GM06990 (cell line): ENCODE measurements at places on chromosomes 5 and 9.
A peak's percentile ranks its signal among the peaks of the same experiment; 100 is the strongest.

GRCh38 chr5:158976035-158976434, 123.7 kb downstream of the EBF1 start:
- no peak for DNase-seq

- DNase-seq, result no peak
These were observed 2.8 kb downstream of the TMEM171 start for GRCh38 chr5:73122875-73123810.

GRCh38 chr5:61303346-61303745, 28.7 kb upstream of the ZSWIM6 start:
- DNase-seq, result no peak

DNA sequence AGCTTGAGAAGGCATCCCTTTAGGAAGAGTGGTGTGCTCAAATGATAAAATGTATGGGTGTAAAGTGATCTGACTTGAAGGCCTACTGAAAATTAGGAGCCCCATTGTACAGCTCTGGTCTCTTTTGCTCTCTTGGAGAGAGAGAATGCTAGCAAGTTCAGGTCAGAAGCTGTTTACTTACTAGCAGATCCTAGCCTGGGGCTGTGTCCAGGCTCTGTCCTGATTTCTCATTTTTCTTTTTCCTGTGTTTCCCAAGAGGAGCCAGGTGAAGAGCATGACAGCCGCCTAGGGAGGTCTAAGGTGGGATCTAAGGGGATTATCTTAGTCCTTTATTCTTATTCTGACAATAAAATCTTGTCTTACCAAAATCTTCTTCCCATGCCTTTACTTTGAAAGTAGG, 272.8 kb downstream of the NNT start:
- no peak for DNase-seq

DNA sequence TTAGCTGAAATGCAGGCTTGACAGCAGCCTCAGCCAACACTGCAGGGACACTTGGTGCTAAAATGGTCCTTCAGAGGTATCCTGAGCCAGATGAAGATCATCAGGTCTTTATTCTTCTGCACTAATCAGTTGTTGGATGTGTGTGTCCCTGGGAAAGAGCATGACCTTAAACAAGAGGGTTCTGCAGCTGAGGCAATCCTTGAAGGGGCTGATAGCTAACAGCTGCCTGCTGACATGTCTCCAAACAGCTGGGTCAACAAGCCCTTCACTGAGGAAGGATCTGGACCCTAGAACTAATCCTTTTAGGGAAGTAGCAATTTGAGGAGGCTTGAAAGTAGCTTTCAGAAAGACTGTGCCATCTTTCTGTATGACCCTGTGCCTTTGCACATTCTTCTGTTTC, 376.3 kb upstream of the ACTBL2 start:
- no peak for DNase-seq

GRCh38 chr5:28415791-28416443, 1377.5 kb upstream of the CDH9 start:
- DNase-seq, result no peak

- DNase-seq, result no peak
These were observed 71.2 kb upstream of the COX7C start for GRCh38 chr5:86546582-86546981.

DNA sequence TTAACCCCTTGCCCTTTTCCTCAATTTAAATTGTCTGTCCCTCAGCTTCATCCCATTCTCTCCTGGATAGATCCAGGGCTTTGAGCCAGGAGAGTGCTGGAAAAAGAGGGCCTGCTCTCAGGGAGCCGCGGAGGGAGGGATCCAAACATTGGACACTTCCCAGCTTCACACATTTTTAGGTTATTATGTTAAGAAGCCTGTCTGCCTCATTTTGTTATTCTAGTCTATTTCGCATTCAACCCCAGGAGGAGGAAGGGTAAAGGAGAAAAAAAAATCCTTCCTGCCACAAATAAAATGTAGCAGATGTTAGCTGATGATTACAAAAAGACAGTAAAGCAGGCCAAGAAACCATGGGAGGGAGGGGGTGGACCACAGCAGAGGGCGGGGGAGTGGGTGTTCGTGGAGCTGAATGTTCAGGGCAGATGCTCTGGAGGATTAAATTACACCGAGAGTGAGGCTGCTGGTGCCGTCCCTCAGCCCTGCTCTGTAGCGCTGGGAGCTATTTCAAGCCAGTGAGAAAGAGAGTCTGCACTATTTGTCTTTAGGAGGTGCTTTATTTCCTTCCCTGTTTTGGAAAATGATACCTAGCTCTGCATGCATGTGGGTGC, 60.6 kb upstream of the ZFR start:
- no peak for DNase-seq

DNA sequence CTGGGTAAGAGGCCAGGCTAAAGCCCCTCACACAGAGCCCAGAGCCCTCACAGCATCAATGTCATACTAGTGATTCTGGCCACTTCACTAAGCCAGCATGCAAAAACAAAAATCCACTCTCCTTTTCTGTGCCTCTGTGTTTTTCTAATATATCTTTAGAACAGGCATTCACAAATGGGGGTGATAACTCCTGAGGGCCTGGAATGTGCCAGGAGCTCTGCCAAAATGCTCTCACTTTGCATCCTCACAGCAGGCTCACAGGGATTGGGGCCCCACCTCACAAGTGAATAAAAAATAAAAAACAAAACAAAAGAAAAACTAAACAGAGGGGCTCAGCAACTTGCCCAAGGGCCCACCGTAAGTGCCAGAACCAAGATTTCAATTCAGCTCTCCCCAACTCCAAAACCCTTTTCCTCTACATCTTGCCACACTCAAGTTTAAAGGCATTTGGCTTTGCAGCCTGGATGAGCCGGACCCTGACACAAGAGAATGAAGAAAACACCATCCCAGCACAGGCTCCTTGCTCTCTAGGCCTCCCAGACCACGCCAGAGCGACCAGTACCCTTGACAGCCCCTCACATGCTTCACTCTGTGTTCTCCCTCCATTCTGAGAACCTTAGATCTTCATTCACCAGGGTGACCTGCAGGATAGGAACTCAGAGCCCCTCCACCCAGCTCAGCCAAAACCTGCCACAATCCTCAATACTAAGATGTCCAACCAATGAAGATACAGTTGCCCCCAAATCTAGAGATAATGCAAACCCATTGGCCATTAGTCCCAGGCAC, 51.3 kb downstream of the SAXO1 start:
- no peak for DNase-seq

GRCh38 chr9:136117291-136117915, 1.3 kb downstream of the TMEM250 start:
- peak; percentile 58 for DNase-seq

DNA sequence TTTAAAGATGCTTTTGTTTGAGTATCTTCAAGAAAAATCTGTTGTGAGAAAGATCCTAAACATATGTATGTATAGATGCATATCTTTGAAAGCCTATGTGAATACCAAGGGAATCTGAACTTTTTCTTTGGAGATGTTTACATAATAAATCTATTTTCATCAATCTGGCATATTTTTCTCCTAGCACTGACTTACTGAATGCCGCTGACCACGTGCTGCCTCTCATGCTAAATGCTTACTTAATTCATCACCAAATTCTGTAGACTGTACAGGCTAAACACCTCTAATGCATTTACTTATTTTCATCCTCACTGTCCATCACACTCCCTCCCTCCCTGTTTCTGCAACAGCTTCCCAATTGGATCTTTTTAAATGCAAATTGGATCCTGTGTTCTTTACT, 566.2 kb upstream of the WWC1 start:
- no peak for DNase-seq

- DNase-seq, result no peak
These were observed 13.7 kb upstream of the FOCAD start for GRCh38 chr9:20670395-20670794.

DNA sequence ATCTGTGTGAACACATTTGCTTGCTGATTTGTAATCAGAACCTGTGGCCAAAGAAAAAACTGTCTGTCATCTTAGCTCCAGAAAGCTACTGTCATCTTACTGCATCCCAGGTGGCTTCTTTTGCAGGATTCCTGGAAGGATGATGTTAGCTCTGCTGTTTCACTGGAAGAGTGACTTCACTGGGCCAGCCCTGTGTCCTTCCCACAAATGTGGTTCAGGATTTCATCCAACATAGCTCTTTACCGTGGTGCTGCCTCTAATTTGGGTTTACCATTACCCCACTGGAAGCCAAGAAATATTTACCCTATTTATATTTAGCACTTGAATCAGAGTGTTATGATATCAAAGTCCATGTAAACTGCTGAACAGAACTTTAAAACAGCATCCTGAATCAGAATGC, 501.0 kb downstream of the GADD45G start:
- DNase-seq, result no peak
